ENCODE measurements at places on chromosomes 11 and 22.

DNA sequence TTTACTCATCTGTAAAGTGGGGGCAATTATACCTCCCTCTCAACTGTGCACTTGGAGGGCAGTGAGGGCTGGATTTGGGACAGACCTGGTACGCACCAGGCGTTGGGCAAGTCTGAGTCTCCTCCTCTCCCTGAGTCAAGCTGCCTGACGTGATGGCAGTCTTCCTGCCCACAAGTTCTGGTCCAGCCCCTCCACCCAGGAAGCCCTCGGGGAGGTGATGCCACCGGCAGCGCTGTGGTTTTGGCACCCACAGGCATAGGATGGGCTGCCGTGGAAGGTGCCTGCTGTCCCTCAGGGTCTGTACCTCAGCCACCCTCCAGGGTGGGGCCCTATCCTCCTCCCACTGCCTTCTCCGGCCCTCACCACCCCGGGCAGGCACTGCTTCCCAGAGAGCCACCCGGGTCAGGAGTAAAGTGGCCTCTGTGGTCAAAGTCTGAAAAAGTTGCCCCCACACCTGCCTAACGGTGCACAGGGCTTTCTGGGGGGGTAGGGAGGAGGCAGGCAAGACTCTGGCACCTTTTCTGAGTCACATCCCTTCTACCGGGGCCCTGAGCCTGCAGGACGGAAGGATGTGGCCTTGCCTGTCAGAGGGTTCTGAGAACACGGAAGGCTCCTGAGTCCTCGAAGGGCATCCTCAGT lies 6.5 kb upstream of the APOBEC3H start:
- DNase-seq = no peak

GRCh38 chr22:19012308-19012986 lies 76.4 kb upstream of the PRODH start:
- no peak for DNase-seq

DNA sequence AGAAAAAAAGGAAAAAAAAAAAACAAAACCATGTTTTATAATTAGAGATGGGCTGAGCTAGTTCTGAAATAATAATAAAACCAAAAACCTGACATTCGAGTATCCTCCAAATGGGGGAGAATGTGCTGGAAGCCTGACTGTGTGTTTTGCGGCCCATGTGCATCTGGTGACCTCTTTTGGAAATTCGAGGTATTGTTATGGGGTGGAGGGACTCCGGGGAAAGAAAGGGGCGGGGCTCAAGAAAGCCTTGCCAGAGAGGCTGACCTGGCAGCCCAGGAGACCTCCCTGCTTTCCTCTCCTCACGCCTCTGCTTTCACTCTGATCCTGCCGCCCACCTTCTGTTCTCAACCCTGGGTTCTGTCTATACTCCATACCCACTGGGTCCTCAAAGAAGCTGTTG lies 72.9 kb downstream of the CTTN start:
- no peak for DNase-seq

DNA sequence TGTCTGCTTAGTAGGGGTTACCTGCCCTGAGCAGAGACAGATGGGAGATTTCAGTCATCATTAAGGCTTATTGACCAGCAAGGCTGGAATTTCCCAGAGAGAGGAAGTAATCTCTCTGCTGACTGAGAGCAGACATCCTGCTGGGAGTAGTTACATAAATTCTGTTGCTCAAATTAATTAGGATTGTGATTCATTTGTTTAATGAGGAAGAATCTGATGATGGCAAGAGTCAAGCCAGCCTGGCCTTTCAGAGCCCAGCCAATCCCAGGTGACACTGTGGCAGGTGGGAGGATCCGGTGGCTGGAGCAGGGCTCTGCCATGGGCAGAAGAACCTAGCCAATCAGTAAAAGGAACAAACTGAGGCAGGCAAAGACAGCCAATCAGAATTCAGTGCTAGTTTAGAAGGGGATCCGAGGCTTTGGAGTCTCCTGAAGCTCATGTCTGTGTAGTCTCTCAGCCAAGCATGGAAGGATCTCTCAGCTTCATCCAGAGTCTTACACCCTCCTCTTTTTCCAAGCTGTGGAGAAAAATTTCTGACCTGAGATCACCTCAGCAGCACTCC lies 61.2 kb upstream of the CHST1 start:
- no peak for DNase-seq
